Esophagus mucosa (tissue), 1 donor: ENCODE measurements at places on chromosomes 13 and 19.

GRCh38 chr19:45146741-45147205 lies 14.0 kb downstream of the NKPD1 start:
- no peak for ATAC-seq

- peak; percentile 81 for ATAC-seq
Measured at GRCh38 chr19:8592231-8593009, 15.2 kb upstream of the MYO1F start.

DNA sequence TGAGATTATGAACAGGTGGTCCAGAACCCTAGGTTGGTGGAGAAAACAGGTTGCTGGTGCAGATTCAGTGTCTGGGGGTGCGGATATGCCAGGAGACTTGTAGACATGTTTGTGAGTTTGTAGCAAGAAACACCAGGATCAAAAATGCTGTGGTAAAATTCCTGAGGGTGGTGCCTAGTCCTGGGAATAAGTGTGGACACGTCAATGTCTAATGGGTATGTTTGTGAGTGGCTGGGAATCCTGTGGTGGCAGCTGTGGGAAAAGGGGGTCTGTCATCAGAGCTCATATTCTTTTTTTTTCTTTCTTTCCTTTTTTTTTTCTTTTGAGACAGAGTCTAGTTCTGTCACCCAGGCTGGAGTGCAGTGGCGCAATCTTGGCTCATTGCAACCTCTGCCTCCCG lies 7.2 kb downstream of the ZNF708 start:
- no peak for ATAC-seq

DNA sequence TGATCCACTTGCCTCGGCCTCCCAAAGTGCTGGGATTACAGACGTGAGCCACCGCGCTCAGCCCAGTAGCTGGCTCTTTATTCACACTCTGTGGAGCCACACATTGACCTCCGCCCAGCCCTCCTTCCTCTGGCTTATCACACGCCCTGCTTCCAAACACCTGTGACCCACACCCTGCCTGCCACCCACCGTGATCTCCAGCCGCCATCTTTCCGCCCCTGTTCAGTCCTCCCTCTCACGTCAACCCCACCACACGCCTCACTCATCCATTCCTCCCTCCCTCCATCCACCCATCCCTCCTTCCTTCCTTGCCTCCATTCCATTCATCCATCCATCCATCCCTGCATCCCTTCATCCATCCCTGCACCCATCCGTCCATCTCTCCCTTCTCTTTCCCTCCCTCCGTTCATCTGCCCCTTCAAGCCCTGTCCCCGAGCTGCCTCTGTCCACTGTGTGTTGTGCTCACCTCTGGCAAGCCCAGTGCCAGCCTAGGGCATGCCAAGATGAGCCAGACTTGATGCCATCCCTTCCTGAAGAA lies 17.6 kb downstream of the ZNF296 start:
- ATAC-seq: no peak

- no peak for ATAC-seq
Measured at GRCh38 chr13:75136151-75136550, 345.8 kb downstream of the TBC1D4 start.
